ENCODE measurements at places on chromosomes 11 and 22.

GRCh38 chr11:131350872-131351271 lies 19.5 kb upstream of the NTM start:
- ATAC-seq: no peak

DNA sequence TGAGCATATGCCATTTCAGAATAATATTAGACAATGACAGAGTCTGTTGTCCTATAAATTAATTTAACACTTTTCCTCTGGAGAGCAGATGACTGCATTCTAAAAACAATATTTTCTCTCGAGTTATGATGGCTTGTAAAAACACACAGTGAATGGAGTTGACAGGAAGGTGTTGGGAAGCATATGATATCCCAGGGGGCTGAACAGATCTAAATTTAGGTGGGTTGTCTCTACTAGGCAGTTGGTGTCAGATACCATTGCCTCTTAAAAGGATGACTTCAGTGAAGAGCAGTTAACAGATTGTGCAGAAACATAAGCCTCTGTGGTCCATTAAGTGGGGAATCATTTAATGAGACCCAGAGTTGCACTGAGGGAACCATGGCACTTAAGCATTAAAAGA lies 30.7 kb downstream of the SVIP start:
- ATAC-seq: no peak

DNA sequence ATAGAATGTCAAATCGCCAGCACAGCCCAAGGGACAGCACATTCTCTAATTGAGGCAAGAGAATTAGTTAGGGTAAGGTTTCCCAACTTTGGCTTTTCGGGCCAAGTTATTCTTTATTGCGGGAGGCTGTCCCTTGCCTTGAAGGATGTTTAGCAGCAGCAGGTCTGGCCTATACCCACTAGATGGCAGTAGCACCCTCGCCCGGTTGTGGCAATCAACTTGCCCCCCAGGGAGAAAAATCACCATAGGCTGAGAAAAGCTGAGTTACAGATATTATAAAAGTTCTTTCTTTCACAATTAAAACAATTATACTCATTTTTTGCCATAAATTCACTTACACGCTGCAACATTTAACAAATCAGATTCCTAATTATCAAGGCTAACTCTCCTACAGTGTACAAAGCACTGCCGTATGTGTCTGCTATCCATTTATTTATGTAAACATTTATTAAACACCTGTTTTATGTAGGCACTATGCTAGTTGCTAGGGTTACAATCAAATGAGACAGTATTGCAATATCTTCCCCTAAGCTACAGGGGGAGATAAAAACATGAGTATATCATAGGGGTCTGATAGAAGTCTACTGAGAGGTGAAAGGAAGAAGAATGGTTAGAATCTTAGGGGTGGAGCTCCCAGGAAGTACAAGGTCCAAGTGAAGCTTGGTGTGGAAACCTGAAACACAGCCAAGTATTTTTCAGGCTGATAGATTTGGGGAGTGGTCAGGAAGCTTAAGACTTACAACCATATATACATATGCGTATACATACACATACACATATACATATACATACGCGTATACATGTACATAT lies 452.3 kb downstream of the RAB38 start:
- ATAC-seq: no peak

DNA sequence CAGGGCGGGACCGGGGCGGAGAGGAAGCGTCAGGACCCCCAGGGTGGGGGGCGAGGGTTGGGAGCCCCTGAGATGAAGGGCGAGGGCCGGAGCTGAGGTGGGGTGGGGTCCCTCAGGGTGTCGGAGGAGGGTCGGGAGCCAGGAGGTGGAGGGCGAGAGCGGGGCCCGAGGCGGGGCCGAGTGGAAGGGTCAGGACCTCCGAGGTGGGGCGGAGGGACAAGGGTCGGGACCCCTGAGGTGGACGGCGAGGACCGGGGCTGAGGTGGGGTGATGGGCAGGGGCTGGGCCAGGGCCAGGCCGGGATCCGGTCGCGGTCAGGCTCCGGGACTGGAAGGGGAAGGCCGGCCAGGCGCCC lies 409 bp downstream of the SMC1B start:
- no peak for ATAC-seq

DNA sequence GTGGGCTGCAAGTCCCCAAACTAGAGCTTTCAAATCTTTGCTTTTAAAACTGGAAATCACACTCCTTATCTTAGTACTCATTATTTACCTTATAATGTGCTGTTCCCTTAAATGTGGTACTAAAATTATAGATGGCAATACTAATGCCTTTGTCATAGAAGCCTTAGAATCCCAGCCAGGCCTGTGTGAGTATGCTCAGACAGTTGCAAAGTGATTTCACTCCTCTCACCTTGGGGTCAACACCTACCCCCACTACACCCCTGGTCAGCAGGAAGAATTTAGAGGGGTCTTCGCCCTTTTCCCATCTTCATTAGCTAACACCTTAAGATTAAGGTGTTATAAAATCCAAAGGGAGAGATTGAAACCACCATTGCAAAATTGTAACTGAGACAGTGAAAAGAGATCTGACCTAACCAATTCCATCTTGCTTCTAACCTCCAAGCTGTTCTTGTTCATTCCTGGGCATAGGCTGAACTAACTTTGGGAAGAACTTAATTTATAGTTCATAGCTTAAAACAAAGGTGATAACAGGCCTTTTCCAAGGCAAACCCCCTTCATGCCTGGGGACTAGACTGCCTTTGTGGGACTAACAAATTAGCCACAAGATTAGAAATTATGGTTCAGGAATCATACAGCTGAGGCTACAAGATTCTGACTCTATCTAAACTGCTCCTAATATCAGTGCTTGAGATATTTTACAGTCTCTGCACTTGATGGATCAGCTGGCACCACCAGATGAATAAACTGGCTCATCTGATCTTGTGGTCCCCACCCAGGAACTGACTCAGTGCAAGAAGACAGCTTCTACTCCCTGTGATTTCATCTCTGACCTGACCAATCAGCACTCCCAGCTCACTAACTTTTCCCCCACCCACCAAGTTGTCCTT lies 10.4 kb upstream of the MRPL17 start:
- peak; percentile 63 for ATAC-seq

GRCh38 chr11:128156486-128156885 lies 430.9 kb downstream of the ETS1 start:
- ATAC-seq: no peak

GRCh38 chr11:1746956-1747752 lies 3.2 kb downstream of the IFITM10 start:
- ATAC-seq: no peak

DNA sequence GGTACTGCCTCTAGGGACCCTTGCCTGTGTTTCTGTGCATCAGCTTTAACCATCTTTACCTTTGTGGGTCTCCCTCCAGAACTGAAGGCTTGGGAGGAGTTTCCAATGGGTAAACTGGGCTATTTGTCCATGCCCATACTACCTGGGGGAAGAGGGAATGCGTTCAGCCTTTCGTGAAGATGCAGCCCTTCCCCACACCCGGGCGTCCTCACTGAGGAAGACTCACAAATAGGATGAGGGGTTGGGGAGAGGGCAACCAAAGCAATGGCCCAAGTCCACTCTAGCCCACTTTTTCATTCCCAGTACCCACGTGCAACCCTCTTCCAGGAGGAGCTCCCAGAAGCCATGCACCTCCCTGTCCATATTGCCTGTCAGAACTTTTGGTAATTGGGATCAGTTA lies 61.8 kb upstream of the ADA2 start:
- ATAC-seq: no peak

DNA sequence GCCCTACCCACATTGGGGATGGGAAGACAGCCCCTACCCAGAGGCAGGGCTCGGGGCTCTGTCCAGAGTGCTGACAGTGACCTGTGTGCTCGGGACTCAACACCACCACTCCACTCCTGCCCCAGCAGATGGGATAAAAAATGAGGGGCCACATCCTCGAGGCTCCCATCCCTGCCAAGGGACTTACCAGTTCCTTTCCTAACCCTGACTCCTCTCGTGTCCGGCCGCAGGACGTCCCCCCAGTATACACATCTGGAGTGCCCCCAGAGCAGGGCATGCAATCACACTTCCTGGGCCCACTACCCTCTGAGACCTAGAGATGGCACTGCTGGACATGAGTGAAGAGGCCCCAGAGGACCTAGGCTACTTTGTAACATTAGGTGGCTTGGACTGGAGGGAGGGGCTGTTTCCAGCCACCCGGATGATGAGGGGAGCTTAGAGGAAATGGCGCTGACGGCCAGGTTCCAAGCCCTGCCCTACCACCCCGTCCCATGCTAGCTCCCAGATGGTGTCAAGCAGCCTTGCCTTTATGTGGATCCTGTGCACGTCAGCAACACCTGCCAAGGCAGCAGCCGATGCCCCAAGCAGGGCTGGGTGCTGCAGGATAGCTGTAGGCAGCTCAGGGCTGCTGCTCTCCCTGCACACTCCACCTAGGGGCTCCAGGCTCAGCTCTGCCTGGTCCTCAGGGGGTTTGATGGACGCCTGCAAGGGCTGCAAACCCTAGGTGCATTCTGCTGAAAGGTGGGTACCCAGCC lies 86.6 kb downstream of the DGCR2 start:
- no peak for ATAC-seq

DNA sequence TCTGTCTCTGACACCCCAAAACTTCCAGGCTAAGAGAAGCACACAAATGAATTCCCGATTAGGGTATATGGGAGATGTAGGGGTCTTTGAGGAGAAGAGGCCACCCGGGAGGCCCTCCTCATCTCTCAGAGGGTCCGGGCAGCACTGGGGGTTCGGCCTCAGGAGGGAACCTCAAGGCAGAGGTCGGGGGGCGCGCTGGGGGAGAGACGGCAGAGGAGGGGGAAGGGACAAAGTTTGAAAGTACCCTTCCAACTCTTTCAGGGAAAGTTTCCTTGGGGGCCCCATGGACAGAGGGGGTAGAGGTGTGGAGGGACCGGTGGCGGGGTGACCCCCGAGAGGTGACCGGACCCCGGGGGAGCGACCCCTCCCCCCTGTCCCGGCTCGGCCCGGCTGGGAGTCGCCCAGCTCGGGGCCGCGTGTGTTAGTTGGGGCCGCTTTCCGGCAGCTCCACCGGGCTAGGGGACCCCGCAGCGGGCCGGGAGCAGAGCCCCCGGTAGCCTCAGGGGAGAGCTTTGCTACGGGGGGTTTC lies 3.3 kb upstream of the GCAT start:
- no peak for ATAC-seq

DNA sequence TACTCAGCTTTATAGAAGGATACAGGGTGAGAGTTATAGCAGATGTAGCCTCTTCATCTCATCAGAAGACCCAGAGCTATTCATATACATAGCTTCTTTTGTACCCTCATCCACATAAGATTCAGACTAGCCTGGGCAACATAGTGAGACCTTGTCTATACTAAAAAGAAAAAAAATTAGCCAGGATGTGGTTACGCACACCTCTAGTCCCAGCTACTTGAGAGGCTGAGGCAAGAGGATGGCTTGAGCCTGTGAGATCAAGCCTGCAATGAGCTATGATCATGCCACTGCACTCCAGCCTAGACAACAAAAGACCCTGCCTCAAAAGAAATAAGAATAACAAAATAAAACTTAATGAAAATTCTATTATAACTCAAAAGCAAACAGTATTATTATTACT lies 36.7 kb upstream of the B3GNT6 start:
- no peak for ATAC-seq

DNA sequence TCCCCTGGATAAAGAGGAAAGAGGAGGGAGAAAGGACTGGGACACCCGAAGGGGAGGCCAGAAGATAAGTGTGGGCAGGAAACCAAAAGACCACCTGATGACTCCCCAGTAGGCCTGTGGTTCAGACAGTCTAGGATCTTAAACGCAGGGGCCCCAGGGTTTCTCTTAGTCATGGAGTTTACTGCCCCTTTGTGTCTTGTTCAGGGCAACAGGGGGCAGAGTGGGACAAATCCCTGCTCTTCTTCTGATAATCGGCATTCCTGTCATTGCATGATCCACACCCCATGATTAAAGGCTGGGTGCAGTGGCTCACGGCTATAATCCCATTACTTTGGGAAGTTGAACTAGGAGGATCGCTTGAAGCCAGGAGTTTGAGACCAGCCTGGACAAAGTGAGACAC lies 4.7 kb upstream of the TMPRSS13 start:
- no peak for ATAC-seq

DNA sequence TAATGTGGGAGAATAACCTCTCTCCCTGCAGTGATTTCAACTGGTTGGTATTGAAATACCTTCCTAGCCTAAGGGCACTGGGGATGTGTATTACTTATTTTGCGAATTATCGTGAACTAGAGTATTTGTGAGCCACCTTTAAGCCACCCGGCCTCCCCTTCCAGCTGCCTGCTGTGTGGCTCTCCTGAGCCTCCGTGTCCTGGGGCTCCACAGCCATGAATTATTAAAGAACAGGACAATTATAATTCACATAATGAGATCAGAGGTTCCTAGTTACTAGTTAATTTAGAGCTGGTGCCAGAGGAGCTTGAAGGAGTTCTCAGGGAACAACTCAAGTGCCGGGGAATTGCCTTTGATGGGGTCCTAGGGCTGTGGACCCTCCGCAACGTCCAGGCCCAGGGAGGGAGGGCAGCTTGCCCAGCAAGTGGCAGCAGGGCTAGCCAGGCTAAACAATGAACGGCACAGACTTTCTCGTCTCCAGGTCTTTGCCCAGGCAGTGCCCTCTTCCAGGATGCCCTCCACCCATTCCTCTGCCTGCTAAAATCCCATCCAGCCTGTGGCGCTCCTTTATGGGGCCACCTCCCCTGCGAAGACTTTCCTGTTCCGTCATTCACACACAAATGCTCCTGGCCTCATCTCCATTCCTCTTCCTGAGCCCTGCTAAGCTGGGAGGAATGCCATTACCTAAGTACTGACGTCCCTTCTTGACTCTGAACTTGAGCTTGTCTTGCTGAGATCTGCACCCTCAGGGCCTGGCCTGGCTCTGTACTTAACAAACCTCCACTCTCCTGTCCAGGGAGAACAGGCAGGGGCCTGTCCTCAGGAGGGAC lies 91.5 kb downstream of the RTL6 start:
- no peak for ATAC-seq

- peak; percentile 42 for ATAC-seq
Measured at GRCh38 chr22:37281646-37282384, 493 bp upstream of the CYTH4 start.

GRCh38 chr11:57935402-57936049 lies 88.2 kb upstream of the OR9Q1 start:
- ATAC-seq: no peak

- ATAC-seq: no peak
Measured at GRCh38 chr11:81874635-81875034, 859.0 kb downstream of the FAM181B start.

DNA sequence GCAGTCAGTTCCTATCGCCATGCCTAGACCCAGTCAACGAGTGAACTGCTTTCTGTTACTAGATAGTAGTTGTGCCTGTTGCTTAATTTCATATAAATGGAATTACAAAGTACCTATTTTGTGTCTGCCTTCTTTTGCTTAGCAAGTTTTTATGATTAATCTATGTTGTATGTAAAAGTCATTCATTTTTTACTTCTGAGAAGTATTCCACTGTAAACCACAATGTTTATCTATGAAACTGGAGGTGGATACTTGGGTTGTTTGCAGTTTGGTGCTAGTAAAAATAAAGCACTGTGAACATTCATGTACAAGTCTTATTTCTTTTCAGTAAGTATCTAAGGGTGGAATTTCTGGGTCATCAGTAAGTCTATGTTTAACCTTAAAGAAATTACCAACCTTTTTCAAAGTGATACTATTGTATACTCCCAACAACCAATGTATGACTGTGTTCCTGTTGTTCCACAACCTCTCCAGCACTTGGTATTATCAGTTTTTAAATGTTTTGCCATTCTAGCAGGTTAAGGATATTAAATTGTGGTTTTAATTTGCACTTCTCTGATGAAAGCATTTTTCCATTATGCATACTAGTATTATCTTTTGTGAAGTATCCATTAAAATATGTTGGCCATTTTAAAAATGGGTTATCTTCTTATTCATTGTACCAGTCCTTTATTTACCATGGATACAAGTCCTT lies 68.2 kb downstream of the DNAJC24 start:
- ATAC-seq: no peak

GRCh38 chr11:13333456-13333957 lies 55.9 kb downstream of the BMAL1 start:
- ATAC-seq: no peak

GRCh38 chr11:27735281-27735680 lies 35.0 kb upstream of the BDNF start:
- no peak for ATAC-seq

Measured in activated CD4-positive, CD25-positive, alpha-beta regulatory T cell treated with anti-CD3 and anti-CD28 coated beads, Interleukin-2, amount 50 U/mL, for 24 hours (primary cell).